ENCODE measurements at places on chromosomes 16 and 17.

DNA sequence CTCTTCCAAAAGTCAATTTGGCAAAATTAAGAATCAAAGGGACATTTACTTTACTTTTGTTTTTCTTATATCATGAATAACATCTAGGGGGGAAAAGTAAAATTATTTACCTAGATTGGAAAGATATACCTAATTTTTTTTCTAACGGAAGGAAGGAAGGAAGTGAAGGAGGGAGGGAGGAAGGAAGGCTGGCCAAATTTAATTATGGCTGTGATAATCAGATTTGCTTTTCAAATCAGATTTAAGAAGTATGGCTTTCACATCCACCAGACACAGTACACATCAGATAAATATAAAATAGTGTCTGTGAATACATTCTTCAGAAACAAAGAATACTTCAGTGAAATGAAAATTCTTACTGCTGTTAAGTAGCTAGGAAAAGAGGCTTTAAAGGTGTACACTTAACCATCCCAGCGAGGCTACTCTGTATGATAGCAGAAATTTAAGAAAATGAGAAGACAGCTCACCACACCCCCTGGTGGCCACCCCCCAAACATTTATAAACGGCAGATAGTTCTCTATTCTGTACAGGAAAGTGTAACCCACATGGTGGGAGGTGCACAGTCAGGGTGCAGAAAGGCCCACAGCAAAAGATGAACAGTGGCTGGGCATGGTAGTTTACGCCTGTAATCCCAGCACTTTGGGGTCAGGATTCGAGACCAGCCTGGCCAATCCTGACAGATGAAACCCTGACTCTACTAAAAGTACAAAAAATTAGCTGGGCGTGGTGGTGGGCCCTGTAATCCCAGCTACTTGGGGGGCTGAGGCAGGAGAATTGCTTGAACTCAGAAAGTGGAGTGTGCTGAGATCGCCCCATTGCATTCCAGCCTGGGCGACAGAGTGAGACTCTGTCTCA lies 150.8 kb downstream of the SSH2 start:
- DNase-seq, result peak; percentile 76

- DNase-seq, result no peak
Measured at GRCh38 chr16:30731411-30731810, 16.8 kb upstream of the PHKG2 start.

- DNase-seq, result no peak
Measured at GRCh38 chr17:59756236-59756818, 48.9 kb downstream of the VMP1 start.

GRCh38 chr17:82838386-82839063 lies 1.3 kb downstream of the ZNF750 start:
- no peak for DNase-seq

- no peak for DNase-seq
Measured at GRCh38 chr16:1707193-1707790, 1.3 kb downstream of the MAPK8IP3 start.

DNA sequence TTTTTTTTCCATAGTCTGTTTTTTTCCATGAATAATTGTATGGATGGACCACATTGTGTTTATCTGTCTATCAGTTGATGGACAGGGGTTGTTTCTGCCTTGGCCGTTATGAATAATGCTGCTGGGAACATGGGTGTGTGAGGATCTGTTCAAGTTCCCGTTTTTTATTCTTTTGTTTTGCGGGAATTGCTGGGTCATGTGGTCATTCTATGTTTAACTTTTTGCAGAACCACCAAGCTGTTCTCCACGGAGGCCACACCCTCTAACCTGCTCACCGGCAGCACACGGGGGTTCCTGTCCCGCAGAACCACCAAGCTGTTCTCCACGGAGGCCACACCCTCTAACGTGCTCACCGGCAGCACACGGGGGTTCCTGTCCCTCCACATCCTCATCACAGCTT lies 5.9 kb upstream of the MSLN start:
- DNase-seq, result no peak

- DNase-seq, result no peak
Measured at GRCh38 chr17:73639932-73640331, 4.3 kb downstream of the SDK2 start.

DNA sequence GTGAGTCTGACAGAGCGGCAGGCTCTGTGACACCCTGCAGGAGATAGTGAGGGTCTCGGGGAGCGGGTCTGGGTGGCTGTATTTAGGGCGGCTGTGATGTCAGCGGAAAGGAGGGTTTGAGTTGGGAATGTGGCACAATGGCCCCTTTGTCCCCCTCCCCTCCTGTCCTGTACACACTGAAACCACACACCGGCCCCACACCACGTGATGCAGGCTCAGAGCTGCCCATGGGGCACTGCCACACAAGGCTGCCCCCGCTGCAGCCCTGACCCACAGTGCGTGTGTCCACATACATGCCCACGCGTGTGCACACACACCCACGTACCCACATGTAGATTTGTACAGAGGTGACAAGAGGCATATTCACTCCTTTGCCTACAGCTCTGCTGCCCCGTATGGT lies 15.3 kb downstream of the SGCA start:
- DNase-seq, result no peak

GRCh38 chr16:88430524-88431446 lies 22.3 kb upstream of the ZFPM1 start:
- peak; percentile 30 for DNase-seq

- DNase-seq, result no peak
Measured at GRCh38 chr17:2484876-2485275, 26.8 kb downstream of the METTL16 start.

DNA sequence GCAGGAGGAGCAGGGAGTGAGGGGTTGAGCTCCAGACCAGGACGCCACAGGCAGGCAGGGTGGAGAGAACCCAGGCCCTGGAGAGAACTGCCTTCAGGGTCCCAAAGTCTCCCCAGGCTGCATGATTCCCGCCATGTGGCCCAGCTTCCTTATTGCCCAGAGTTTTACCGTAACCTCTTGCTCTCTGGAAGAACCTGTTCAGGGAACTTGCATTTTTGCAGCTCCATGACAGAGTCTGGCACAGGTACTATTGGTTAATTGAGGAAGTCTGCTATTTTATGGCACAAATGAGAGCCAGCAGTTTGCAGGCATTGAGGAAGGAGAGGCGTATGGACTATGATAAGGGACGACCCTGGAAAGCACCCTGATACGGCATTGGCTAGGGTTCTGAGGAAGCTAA lies 11.6 kb upstream of the NOS2 start:
- no peak for DNase-seq

DNA sequence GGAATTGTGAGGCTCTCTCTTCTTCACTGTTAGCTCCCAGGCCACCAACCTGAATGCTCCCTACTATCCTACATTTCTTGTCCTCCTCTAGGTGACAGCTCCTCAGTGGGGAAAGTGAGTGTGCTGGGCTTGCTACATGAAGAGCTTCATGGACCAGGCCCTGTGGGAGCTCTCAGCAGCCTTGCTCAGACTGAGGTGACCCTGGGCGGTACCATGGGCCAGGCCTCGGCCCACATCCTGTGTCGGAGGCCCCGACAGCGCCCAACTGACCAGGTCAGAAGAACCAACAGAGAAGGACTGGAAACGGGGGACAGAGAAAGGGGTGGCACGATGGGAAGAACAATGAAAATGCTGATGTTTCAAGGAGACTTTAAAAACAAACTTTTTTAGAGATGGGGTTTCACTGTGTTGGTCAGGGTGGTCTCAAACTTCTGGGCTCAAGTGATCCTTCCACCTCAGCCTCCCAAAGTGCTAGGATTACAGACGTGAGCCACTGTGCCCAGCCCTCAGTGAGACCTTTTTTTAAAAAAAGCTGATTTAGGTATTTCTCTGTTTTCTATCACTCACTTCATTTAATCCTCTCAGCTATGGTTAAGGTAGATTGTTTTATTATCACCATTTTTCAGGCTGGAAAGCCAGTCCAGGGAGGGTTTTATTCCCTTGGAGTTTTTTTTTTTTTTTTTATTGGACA lies 4.9 kb downstream of the ELP5 start:
- no peak for DNase-seq

- DNase-seq, result no peak
Measured at GRCh38 chr17:14545156-14545906, 244.4 kb downstream of the HS3ST3B1 start.

DNA sequence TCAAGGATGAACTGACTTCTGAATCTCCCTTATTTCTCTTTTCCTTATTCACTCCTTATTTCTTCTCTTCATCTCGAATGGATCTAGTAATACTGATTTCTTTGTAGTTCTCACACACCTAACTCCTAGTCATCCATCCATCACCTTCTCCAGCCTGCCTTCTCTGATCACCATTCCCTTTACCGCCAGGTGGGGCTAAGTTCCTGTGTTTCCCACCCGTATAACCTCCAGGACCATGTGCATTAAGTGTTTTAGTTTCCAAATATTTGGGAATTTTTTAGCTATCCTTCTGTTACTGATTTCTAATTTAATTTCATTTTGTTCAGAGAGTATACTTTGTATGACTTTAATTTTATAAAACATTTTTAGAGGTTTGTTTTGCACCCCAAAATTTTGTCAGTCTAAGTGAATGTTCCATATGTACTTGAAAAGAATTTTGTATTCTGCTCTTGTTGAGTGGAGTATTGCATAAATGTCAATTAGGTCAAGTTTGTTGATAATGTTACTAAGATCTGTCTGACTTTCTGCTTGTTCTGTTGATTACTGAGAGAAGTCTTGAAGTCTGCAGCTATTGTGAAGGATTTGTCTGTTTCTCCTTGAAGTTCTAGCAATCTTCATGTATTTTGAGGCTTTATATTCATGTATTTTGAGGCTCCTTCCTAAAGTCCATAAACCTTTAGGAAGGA lies 8.8 kb downstream of the BPTF start:
- DNase-seq, result no peak

DNA sequence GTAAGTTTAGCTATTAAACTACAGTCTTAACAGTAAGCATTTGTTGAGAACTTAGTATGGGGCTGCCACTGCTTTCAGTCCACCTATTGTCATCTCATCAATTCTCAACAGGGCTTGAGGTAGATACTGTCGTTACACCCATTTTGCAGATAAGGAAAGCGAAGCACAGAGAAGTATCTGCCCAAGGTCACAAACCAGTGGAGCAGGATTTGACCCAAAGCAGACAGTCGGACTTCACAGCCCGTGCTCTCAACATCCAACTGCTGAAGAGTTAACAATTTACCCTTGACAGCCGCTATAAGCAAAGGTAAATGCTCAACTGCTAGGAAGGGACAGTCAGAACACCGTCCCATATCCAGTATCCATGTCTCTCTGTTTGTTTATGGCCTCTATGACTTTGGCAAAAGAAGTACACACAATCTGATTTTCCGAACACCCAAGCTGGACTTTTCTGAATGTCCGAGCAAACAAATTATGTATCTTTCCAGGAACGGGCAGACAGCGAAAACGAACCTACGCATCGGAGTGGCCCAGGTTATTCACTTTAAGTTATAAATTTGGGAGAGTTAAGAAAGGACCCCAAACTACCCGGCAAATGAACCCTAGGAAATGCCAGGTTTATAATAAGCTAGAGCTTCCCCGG lies 1.2 kb downstream of the SIAH1 start:
- DNase-seq, result no peak

DNA sequence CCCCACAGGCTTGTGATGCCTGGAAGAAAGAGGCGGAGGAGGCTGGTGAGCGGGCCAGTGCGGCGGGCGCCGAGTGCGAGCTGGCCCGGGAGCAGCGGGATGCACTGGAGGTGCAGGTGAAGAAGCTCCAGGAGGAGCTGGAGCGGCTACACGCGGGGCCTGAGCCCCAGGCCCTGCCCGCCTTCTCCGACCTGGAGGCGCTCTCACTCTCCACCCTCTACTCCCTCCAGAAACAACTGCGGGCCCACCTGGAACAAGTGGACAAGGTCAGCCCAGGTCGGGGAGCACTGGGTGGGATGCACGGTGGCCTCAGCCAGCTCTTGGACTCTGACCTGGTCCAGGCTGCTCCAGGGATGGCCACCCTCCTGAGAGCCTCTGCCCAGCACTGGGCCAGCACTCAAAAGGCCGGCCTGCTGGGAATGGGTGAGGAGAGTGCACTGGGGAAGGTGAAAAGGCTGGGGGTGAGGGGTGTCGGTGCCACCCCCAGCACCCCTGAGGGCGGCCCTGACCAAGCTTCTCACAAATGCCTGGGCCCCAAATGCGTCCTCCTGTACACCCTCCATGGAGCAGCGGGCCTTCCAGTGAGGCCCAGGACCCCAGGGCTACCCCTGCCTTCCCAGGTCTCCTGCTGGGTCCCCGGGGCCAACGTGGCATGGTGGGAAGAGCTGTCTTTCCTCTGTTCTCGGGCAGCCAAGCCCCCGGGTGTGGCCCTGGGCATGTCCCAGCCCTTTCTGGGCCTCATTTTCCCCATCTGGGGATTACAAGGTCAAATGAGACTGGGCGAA lies 20.8 kb downstream of the UNC13D start:
- DNase-seq, result no peak

DNA sequence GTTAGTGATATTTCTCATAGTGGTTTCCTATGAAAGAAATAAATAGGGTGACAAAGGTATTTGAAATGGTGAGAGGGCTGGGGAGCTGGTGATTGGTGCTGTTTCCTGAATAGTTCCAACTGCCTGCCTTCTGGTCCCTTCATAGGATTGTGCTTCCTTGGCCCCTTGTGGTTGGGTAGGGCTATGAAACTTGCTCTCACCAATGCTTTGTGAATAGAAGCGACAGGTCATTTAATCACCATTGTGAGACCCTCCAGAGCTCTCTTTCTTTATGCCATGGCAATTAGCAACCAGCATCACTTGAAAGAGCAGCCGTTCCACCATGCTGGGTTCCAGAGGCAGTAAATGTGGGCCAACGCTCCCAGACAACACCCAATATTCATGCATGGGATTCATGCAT lies 23.7 kb upstream of the WWOX start:
- DNase-seq, result no peak

Measured in CD4-positive, alpha-beta T cell treated with Interleukin-6 at 100 ng/mL for 8 hours (primary cell).